ENCODE measurements at places on chromosomes 2 and 18.

DNA sequence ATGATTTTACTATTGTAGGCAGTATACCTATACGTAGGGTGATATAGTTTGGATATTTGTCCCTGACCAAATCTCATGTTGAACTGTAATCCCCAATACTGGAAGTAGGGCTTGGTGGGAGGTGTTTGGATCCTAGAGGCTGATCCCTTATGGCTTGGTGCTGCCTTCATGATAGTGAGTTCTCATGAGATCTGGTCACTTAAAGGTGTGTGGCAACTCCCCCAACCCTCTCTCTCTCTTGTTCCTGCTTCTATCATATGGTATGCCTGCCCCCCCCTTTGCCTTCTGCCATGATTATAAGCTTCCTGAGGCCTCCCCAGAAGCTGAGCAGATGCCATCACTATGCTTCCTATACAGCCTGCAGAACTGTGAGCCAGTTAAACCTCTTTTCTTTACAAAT lies 1.7 kb upstream of the SERPINB10 start:
- no peak for DNase-seq

DNA sequence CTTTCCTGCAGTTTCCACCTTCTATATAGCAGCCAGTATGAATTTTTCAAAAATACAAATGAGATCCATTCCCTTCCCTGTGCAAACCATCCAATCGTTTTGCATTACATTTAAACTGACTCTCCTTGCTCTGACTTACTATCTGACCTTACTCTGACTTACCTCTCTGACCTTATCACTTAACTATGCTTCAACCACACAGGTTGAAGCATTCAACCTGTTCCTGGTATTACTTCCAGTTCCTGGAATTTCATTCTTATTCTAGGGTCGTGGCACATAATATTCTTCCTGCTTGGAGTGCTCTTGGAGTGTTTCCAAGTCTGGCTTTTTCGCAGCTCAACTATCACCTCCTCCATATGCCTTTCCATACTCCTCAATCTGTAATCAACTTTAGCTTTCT lies 850.6 kb upstream of the CHAC2 start:
- DNase-seq, result no peak

DNA sequence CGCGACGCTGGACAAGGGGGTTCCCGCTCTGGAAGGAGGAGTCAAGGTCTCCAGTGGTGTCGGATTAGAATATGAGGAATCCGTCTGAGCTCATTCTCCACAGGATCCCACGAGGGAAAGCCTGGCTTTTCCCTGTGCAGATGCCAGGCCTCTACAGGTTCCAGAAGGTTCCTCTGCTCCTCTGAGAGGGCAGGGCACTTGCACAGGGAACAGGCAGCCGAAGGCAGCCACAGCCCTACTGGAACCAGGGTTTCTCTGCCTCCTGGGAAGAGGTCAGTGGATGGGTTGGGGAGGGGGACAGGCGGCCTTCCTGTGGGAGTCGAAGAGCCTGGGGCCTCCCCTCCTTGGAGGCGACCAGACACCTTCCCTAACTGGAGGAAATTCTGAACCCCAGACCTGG lies 1.7 kb upstream of the AQP12A start:
- DNase-seq, result no peak

GRCh38 chr2:26429779-26430578 lies 28.3 kb downstream of the DRC1 start:
- no peak for DNase-seq

- no peak for DNase-seq
Measured at GRCh38 chr18:22345718-22346117, 72.0 kb downstream of the CTAGE1 start.

- no peak for DNase-seq
Measured at GRCh38 chr2:120318626-120319025, 27.3 kb upstream of the INHBB start.

DNA sequence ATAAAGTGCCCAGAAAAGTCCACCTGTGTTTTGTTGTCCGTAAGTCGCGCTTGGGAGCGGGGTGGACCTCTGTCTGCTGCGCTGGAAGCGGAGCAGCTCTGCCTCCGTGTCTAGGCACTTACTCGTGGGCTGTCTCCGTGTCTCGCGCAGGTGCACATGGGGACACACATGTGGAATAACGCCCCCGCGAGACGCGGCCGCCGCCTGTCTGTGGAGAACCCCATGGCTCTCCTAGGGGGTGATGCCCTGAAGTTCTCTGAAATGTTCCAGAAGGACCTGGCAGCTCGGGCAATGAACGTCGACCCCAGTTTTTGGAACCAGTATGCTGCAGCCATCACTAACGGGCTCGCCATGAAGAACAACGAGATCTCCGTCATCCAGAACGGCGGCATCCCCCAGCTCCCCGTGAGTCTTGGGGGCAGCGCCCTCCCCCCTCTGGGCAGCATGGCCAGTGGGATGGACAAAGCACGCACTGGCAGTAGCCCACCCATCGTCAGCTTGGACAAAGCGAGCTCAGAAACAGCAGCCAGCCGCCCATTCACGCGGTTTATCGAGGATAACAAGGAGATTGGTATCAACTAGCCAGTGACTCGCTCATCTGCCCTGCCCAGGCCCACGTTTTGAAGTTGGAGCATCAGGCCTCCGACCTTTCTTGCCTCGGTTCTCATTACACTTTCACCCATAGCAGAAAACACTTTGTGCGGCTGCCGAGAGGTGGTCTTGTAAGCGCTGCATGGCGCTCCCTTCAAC lies 17.3 kb downstream of the SALL3 start:
- DNase-seq, result no peak

GRCh38 chr2:171346723-171347557 lies 86.8 kb downstream of the METTL8 start:
- DNase-seq, result peak; percentile 9

DNA sequence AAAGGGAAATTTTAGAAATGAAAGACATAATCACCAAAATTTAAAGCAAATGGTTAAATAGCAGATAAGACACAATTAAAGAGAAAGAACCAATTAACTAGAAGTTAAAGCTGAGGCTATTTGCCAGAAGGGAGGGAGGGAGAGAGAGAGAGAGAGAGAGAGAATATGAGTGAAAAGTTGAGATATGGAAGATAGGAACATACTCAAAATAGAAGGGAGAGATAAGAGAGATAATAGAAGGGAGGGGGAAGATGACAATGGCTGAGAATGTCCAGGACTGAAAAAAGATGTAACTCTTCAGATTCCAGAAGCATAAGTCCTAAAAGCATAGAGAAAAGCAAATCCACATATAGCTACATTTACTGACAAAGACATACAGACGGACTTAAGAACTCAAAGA lies 17.1 kb upstream of the AAK1 start:
- no peak for DNase-seq

DNA sequence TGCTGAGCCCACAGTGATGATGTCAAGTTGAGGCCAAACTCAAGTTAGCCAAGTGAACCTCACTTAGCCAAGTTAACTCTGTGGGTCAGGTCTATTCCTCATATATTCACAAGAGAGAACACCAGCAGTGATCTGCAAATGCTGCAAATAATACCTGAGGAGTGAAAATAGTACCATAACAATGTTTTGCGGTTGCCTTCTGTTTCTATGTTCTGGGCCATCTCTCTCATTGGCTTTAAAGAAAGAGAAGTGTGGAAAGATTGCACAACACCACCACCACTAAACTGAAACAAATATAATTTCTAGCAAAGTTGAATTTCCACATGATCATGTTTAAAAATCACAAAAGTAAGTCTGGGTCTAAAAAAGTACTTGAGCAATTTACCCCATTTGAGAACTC lies 211.1 kb upstream of the GALNT5 start:
- no peak for DNase-seq

GRCh38 chr2:184444623-184445223 lies 153.6 kb upstream of the ZNF804A start:
- no peak for DNase-seq

GRCh38 chr2:45691171-45691999 lies 39.9 kb downstream of the PRKCE start:
- no peak for DNase-seq

DNA sequence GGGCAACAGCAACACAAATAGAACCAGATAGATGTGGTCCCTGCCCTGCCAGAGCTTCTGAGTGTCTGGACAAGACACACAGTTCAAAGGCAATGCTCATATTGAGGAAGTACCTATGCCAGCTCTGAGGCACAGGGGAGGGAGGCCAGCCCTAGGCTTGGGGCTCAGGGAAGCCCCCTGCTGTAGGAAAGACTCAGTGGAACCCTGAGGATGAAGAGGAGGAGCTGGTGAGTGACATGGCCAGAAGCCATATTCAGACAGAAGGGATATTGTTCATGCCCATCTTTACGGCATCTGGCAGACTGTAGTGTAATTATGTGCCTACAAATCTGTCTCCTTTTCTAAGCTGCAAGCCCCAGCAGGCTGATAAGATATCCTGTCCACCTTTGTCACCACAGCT lies 8.8 kb downstream of the SIGLEC15 start:
- DNase-seq, result no peak

DNA sequence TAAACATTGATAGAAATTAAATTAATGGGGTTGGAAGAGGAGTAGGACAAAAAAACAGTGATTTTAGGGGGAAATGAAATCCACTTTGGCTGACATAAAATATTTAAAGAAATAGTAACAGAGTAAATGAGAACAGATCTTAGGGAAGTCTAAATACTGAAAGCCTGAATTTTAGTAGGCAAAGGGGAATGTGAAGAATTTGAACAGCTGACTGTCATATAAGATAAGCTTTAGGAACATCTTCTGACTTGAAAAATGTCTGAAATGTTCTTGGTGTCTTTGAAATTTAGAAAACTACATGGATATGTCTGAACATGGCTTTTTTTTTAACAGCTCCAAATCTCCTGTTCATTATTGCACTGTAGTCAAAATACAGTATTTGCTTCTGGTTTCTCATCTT lies 150.3 kb downstream of the CALCRL start:
- DNase-seq, result no peak

- DNase-seq, result peak; percentile 15
Measured at GRCh38 chr2:154692927-154693326, 5.6 kb upstream of the KCNJ3 start.

GRCh38 chr2:123061534-123061933 lies 963.6 kb upstream of the CNTNAP5 start:
- no peak for DNase-seq

- DNase-seq, result no peak
Measured at GRCh38 chr2:240585101-240585500, 1.4 kb upstream of the CAPN10 start.

GRCh38 chr2:36823862-36824261 lies 127.4 kb downstream of the VIT start:
- DNase-seq, result no peak

GRCh38 chr2:240993446-240994170 lies 4.8 kb upstream of the SNED1 start:
- DNase-seq, result no peak

GRCh38 chr2:286774-287392 lies 1.0 kb downstream of the ALKAL2 start:
- no peak for DNase-seq

DNA sequence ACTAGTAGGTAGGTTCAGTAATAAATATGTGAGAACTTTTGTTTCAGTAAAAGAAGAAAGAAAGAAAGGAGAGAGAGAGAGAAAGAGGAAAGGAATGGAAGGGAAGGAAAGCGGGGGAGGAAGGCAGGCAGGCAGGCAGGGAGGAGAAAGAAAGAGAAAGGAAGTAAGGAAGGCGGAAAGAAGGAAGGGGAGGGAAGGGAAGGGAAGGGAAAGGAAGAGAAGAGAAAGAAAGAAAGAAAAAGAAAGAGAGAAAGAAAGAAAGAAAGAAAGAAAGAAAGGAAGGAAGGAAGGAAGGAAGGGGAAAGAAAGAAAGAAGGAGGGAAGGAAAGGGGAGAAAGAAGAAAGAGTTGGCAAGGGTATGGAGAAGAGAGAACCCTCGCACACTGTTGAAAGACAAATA lies 67.6 kb downstream of the CD226 start:
- DNase-seq, result no peak

- no peak for DNase-seq
Measured at GRCh38 chr2:234731236-234731635, 220.6 kb upstream of the SH3BP4 start.

DNA sequence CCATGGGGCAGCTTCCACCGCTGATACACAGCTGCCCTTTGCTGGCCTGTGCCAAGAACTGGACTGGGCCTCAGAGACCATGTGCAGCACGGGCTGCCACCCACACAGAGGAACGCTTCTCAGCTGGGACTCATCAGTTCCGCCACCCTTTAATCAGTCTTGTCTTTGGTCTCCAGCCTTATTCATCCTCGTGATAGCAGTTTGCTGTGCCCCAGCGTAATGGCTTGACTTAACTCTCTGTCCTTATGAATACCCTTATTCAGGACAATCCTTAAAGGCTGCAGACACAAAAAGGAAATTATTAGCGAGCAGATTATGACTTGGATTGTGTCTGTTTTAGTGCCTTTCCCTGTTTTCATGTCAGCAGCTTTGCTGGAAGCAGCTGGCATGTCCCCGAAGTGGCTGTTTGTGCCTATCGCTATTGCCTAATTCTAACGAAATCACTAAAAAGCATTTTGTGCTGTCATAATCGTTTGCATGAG lies 108.9 kb upstream of the DAPL1 start:
- no peak for DNase-seq

DNA sequence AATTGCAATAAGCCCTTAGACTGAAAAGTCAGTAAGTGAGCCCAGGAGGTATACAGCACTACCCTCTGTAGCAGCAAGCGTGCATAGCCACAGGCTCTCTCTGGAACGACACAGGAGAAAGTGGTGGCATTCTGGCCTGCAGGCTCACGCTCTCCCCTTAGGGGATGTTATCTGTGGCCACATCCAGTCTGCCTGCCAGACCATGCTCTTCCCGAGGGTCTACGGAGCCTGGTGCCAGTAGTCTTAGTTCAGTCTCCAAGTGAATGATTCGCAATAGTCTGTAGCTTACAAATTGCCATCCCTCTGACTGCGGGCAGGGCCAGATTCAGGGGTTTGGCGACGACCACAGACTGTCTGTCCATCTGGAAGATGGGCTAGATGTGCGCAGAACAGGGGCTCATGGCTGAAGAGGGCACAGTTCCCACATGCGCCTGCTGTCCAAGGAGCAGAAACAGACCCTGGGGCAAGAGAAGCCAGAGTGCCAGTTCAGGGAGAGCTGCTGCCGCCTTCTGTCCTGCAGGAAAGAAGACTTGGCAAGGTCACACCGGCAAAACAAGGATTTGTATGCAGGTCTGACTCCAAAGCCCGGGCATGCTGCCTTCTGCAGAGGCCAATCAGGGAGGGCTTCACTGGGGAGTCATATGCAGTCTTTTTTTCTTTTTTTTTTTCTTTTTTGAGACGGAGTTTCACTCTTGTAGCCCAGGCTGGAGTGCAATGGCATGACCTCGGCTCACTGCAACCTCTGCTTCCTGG lies 3.5 kb upstream of the KLF11 start:
- no peak for DNase-seq

GRCh38 chr2:19855542-19856431 lies 46.0 kb downstream of the TTC32 start:
- no peak for DNase-seq

DNA sequence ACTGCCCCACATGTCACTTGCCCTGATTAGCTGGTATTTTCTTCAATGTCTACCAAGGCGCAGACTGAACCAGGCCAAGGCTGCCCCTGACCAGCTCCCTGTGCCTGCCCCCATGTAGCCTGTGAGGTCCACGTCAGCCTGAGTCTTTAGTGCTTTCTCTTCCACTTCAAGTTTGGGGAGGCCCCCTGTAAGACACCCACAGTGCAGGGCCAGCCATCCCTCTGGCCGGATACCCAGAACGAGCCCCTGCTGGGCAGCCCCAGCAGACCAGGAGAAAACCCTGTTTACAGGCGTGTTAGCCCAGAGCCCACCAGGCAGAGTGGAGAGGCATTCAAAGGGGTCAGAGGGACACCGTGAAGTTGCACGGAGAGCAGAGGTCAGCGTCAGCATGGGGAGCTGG lies 92.4 kb downstream of the TFCP2L1 start:
- DNase-seq, result no peak

All from fibroblast of skin of right quadriceps (primary cell).